ENCODE measurements at places on chromosomes 2 and 18.

- no peak for DNase-seq
These were observed 107.0 kb downstream of the RAPGEF4 start for GRCh38 chr2:172842511-172843265.

DNA sequence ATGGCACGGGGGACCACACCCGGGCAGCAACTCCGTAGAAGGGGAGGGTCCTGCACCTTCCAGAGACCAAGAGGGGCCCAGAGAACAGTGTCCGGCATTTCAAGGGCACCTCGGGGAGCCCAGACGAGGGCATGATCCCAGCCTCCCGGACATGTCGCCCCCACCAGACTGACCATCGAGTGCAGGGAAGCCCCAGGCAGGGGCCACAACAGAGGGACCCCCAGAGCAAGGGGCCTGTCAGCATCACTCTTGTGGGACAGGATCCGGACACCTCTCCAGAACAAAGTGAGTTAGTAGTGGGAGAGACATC lies 50.4 kb upstream of the CTDP1 start:
- DNase-seq: no peak

DNA sequence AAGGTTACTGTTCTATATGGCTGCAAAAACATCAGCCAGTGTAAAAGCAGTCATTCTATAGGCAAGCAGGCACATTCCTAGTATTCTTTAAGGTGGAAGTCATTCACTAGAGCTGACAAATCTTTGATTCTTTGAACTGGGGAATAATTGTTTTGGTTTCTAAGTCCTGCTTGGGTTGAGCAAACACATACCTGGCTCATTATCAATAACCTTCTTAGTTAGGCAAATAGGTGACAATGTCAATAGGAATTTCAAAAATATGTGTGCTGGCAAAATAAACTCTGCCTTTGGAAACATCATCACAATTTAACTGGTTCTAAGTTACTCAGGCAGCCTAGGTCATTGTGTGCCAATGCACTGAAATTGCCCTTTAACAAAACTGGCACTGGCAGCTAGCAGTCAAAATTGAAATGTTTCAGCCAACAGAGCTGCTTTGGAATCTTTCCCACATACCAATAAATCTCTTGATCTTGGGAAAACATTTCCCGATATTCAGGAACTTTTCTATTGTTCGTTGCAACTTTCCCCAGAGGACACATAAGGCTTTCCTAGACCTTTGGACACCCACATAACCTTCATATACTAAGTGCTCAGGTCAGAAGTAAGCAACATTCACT lies 402.0 kb upstream of the MMADHC start:
- DNase-seq: no peak

DNA sequence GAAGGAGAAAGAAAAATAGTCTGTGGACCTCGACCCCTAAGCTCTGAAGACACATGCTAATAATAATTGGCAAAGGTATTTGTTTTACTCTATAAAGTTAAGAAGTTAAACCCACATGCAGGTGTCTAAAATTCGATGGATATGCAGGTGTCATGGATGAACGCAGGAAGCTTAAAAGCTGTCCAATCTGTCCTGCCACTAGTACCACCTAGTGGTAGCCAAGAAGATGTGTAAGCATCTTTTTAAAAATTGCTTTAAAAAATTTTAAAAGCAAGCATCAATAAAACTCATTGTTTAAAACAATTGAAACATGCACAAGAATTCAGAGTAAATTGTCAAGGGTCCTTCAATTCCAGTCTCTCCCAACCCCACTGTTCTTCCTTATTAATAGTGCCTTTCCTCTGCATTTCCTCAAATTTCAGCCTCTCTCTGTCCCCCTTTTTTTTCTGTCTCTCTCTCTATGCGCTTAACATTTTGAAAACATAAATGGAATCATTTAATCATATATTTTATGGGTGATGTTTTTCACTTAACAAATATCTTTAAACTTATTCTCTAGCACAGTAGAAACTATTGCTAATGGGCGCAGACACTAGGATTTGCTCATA lies 30.6 kb upstream of the PPP3R1 start:
- no peak for DNase-seq

DNA sequence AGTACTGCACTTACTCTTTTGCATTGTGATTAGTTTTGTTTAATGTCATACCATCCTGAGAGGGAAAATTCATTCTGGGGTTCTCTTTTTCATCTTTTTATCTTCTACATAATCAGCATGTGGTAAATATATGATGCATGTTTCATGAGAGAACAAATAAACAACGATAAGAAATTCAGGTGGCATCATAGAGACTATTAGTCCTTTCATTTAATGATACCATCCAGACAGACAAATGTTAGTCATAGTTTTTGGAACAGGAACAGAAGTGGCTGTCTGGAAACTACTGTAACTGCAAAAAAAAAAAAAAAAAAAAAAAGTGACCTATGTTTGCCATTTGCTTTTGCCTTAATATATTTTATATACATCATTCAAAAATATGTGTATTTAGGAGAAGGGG lies 761.0 kb downstream of the EPHA4 start:
- no peak for DNase-seq

DNA sequence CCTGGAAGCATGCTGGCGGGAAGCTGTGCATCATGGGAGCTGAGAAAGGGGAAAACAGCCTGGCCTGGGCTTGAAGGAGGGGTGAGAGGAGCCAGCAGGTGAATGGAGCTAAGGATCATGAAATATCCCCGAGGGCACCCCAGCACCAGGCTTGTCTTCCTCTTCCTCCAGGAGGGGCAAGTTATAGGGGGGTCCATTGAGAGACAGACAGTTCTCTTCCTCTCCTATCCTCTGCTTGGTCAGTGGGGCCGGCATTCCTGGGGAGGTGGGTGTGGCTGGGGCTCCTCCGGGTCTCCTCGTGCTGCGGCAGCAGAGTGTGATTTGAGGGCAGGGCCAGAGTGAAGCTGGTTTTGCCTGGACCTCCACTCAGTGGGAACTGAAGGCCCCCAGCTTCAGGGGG lies 78.9 kb downstream of the LIPG start:
- no peak for DNase-seq

DNA sequence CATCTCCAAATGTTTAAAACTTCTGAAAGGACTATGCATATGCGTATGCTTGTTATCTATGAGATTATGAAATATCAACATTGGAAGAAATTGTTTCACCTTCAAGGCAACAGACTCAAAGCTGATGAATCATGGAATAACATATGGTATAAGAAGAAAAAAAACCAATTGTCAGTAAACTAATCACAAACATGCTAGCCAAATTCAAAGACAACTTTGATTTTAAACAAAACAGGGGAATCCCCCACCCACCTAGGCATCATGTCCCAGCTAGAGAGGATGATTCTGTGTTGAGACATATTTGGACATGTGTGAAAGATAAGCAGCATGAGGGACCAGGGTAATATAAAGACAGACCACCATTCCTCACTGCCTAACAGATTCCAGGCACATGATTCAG lies 147.7 kb downstream of the WDPCP start:
- DNase-seq: no peak

GRCh38 chr2:169964740-169965139 lies 137.5 kb downstream of the UBR3 start:
- no peak for DNase-seq

- DNase-seq: no peak
These were observed 41.7 kb downstream of the MYOM1 start for GRCh38 chr18:3177902-3178687.

DNA sequence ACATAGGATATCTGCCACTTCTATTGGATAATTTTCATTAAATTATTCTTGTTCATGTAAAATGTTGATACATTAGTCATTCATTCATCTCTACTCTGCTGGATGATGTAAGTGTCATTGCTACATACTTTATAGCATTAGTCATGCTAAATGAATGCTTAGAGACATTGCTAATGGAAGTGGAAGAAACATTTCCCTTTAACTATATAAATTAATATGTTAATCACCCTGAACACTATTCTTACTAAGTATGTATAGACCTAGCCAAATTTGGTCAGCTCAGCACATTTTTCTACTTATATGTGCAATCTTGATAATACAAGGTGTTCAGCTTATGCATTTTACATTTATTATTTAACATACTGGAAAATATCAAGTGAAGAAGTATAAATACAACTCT lies 160.2 kb downstream of the DPP4 start:
- no peak for DNase-seq

DNA sequence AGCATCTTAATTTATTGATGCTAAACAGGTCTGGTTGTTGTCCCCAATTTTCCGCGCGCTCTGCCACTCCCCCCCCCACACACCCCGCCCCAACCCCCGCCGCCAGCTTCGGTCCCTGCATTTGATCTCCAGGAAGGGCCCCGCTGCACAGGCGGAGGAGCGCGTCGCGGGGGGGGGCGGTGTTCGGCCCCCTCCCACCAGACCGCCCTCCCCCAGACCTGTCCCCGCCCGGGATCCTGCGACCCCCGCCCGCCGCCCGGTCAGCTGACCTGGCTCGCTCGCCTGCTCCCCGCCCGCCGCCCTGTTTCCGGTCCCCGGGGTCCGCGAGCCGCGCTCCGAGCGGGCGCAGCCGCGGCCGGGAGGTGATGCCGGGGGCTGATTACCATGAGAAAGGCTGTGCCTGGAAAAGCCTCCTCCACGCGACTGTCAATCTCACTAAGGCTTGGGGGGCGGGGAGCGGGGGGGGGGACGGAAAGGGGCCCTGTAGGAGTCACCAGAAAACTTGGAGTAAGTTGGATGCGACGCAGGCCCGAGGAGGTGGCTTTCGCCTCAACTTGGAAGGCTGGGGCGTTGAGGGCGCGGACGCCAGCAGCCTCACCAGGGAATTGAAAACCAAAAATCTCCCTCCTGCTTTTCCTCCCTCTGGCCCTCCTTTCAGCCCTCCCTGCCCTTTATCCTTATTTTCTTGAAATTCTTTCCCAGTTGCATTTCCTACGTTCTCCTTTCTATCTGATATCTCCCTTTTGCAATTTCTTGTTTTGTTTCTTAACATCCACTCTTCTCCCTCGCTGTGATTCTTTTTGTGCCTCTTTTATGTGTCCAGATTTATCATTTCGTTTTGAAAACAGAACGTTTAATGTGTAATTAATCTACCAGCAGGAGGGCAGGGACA lies 4.4 kb upstream of the ZEB2 start:
- DNase-seq: peak; percentile 88

DNA sequence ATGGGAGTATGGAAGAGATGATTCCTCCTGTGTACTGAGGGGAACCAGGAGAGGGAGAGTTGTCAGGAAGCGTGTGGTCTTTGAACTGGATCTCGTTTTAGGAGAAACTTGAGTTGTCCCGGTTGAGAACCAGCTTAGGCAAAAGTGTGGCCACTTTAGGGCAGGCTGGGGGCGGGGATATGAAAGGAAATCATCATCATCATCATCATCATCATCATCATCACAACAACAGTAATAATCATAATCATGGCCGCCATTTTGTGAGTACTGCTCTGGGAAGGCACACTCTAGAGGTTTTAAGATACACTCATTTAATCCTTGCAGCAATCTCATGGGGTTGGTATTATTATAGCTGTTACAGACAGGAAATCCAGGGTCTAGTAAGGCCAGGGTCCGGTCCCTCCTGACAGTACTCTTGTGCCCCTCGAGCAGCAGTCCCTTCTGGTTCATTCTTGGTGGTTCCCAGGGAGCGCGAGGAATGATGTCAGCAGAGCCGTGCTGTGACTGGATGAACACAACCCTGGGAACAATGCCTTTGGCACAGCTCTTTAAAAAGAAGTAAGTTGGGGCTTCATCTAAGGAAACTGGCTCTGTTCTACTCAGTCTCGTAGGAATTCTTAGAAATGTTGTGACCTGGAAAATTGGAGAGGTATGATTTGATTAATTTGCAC lies 33.8 kb downstream of the PARD3B start:
- no peak for DNase-seq

DNA sequence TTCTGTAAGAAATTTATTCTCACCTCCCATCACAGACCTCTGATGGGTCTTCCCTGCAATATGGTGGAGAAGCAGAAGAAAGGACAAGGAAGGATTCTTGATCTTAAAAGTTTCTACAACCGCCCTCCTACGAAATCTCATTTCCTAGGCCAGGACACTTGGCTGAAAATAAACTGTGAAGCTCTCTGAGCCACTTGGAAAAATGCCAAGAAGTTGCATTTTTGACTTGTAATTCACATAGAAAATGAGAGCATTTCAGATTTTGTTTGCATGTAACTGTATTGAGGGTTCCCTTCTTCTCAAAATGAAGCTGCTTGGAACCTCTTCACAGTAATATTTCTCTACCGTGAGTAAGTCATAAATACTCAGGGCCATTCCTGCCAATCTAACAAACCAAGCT lies 458.3 kb upstream of the SLC14A2 start:
- DNase-seq: no peak

DNA sequence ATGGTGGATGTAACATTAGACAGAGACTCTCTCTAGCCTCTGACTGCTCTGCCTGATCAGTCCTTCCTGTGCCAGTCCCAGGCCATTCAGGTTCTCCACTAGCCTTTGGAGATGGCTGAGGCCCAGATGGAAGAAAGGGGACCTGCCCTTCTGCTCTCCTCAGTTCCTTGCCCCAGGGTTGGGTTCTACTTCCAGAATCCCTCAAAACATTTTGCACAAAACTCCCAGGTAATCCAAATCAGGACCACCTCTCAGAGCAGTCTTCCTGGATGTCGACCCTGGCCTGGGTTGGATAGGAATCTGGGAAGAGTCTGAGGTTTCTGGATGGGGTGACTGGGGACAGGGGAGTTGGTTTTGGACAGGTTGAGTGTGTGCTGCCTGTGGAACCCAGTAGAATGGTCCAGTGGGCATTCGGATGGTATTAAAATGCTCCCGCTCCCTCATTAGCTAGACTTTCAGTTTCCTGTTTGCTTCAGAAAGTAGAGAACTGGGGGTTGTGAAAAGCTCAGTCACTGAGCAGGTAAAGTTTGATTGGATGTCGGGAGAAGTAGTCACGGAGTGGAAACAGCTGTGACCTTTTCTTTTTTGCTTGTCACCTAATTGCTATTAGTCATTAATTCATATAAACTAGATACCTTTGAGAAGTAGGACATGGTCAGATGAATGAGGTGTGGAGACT lies 37.9 kb downstream of the DPYSL5 start:
- no peak for DNase-seq

DNA sequence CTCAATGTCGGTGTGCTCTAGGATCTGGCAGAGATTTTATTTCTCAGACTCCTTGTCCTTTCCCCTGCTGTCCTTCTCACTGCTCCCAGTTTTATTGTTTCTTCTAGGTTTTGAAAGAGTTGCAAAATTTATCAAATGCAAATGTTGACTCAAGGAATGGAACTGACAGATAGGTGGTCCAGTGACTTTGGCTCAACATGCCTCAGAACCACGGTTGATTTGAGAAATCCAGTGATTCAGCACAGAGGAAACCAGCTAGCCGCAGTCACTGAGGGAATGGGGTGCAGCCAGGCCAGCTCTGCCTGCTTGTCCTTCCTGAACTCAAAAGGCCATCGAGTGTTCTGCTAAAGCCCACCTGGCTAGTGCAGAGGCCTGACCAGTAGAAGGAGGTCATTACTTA lies 125.7 kb upstream of the LYPD6 start:
- DNase-seq: no peak

GRCh38 chr2:145044491-145044890 lies 524.6 kb upstream of the ZEB2 start:
- no peak for DNase-seq

GRCh38 chr2:145268931-145269330 lies 749.0 kb upstream of the ZEB2 start:
- DNase-seq: no peak

- DNase-seq: no peak
These were observed 53.8 kb downstream of the CTIF start for GRCh38 chr18:48592540-48593171.
